ENCODE measurements at places on chromosomes 12 and 14.

GRCh38 chr14:24160499-24160849 is 591 bp upstream of the IRF9 start:
- no peak for DNase-seq

- peak; percentile 44 for DNase-seq
Observed at GRCh38 chr14:32078023-32078857, 1.1 kb downstream of the ARHGAP5 start.

GRCh38 chr12:101733166-101733565 is 6.1 kb downstream of the SYCP3 start:
- DNase-seq: no peak

DNA sequence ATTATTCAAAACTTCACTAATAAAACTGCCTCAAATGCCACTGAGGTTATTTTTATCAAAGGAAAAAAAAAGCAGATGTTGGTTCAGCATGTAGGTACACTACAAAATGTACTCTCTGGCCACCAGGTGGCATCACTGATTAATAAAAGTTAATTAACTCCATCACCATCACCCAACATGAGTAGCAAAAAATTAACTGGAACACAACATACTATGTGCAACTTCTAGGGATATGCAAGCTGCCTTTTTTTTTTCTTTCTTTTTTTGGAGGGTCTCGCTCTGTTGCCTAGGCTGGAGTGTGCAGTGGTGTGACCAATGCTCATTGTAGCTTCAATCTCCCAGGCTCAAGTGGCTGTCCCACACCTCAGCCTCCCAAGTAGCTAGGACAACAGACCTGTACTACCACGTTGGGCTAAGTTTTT is 43.8 kb upstream of the NR2C1 start:
- DNase-seq: peak; percentile 53

DNA sequence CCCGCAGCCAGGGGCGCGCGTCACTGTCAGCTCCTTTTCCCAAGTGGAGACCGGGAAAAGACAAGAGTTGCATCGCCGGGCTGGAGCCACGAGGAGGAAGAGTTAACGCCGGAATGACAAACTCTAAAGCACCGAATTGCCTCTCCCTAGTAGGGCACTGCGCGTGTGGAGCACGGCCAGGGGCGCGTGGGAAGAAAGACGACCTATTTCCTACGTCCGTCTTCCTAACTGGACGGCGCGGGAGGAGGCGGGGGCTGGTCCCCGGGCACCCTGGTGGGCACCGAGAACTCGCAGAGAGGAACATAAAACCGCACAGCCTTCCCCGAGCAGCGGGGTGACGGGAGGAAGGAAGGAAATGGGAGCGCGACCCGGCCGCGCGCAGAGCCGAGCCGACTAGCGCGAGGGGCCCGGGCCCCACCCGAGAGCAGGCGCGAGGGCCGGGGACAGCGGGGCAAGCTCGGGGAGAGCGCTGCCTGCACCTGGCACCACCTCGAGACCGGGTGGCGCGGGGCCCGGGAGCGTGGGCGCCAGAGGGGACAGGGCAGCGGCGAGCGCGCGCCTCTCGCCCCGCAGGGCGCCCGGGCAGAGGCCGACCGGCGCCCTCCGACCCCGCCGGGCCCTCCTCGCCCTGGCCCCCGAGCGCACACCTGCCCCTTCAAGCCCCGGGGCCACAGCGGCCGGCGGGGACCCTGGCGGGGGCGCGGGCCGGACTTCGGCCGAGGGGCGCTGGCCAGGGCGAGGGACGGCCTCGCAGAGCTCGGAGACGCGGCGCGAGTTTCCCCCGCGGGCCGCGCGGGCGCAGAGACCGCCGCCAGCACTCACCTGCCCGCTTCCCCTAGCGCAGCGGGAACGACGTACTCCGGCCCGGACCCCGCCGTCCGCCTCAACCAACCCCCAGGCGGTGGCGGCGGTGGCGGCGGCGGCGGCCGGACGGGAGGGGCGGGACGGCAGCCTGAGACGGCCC is at the start of gene SETD3:
SETD3 (minus strand) TSS at position 954 of the 964 bp plus-strand sequence. CDS start 15,054 bp downstream, outside the sequence.
- DNase-seq: no peak

GRCh38 chr12:52952076-52952801 is 3.3 kb downstream of the KRT18 start:
- no peak for DNase-seq

DNA sequence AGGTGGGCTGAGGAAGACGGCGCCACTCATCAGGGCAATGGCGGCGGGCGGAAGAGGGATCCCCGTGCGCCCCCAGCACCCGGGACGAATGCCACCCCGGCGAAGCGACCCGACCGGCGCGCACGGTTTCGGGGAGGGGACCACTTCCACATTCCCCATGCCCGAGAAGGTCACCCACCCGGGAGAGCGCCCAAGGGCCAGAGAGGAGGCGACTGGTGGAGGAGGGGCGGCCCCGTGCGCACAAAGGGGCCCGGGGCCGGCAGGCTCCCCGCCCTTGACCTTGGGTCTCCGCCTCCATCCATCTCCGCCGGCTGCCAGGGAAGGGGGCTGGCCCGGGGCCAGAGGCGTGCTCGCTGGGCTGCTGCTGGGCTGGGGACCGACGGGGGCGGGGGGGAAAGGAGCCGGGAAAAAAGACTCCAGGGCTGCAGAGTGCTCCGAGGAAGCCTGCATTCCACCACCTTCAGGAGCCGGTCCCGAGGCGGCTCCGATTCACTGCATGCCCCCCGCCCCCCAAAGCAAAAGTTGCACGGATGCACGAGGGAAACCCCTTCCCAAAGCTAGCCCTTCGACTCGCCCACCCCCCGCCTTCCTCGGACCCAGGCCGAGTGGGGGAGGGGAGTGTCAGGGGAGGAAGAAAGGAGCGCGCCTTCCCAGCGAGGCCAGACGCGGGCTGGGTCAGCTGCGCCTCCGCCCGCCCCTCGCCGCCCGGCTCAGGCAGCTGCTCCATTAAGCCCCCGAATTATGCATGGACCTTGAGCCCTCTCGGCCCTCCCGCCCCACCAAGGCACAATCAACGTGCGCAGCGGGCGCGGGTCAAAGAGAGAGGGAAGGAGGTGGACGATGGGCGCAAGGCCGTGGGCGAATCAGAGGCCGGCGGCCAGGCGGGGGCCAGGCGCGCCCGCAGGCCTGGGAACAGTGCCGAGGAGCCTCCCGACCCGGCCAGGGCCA is 26.2 kb downstream of the BCL11B start:
- no peak for DNase-seq

GRCh38 chr14:90659156-90659555 is 157.1 kb downstream of the TTC7B start:
- no peak for DNase-seq

GRCh38 chr12:76255281-76255680 is 92.9 kb downstream of the BBS10 start:
- DNase-seq: no peak

DNA sequence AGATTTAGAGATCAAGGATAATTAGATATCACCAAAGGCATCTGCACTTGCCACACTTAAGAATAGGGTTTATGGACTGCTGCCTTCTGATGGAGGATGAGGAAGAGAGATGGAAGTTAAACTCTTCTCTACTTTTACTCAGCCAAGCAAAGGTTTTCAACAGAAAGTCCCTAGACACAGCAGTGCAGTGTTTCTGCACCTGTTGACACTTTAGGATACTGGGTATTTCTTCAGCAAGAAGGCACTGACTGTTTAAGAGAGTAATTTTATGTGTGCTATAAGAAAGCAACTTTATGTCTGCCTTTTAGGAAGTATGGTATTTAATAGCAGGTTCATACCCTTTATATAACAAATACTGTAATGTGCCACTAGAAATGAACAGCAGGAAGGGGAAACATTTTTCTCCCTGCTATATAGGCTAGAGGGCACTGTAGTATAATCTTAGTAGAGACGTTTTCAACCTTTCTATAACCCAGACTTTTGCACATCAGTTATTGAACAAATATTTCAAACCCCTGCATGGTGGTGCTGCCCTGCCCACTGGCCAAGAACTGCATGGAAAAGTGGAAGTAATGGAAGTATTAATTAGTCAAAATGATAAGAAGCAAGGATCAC is 225.0 kb upstream of the GRIP1 start:
- no peak for DNase-seq

DNA sequence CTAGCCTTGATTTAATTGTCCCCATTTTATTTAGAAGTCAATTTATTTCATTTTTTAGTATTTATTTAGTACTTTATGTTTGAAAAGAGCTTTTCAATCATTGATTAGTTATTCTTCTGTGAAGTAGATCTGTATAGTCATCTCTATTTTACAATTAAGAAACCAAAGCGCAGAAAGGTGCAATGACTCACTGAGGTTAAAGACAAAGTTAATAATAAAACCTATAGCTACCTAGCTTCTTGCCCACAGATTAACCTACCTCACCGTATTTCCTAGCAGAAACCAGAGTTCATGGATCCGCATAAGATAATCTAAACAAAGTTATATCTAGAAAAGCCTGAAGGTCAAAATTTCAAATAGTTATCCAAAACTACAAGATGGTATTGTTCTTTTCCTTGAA is 176.4 kb downstream of the GRIN2B start:
- DNase-seq: no peak

GRCh38 chr14:101727611-101728366 is 33.7 kb upstream of the PPP2R5C start:
- no peak for DNase-seq

DNA sequence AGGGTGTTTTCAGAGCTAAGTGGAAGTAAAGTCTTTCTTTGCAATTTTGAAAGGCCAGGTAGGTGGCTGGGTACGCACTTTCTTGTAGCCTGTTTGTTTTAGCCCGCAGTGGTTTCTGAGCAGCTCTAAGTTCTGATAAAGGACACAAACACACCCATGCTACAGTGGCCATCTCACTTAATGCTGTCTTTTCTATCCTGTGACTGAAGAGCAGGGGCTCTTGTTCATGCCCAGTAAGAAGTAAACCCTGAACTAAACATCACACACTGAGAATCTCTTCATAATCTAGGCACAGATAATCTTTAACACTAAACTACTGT is 427.2 kb downstream of the RAD51B start:
- no peak for DNase-seq

DNA sequence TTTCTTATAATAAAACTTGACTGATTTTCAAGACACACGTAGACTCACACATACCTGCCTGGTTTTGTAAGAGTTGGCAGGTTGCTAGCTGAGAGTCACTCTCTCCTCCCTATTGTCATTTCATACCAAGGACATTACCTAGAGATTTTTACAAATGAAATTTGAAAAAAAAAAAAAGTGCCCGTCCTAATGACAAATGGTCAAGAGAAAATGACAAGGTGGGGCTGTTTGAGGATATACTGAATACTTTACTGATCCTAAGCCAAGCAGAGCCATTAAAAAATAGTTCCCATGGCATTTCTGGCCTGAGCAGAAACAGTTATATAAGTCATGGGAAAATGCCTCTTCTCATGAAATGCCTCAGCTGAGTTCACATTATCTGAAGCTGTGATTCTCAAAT is 150.2 kb downstream of the DYRK2 start:
- DNase-seq: no peak

DNA sequence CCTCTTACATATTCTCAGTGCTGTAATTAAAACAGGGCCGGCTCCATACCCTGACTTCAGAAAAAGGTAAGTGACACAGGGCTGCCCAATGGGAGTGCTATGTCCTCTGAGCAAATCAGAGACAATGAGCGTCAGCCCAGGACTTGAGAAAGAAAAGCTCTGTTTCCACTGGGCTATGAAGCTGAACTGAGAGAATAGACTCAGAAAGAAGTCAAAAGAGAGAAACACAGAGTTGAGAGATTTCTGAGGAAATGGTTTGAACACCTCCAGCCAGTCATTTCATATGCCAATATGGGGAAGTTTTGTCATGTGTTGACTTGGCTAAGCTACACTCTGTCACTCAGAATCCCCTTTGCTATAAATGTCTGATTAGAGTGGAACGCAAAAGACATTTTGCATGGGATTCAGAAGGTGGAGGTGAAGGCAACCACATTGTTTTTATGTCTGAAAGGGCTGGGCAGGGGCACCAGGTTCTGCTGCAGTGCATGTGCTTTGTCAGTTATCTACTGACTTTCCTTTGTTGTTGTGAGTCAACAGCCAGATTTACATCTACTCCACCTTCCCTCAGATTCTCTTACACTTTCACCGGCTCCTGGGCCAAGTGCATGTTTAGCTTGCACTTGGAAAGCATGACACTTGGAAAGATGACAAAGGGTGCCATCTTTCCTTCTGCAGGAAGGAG is 313.3 kb downstream of the DUSP6 start:
- DNase-seq: no peak

DNA sequence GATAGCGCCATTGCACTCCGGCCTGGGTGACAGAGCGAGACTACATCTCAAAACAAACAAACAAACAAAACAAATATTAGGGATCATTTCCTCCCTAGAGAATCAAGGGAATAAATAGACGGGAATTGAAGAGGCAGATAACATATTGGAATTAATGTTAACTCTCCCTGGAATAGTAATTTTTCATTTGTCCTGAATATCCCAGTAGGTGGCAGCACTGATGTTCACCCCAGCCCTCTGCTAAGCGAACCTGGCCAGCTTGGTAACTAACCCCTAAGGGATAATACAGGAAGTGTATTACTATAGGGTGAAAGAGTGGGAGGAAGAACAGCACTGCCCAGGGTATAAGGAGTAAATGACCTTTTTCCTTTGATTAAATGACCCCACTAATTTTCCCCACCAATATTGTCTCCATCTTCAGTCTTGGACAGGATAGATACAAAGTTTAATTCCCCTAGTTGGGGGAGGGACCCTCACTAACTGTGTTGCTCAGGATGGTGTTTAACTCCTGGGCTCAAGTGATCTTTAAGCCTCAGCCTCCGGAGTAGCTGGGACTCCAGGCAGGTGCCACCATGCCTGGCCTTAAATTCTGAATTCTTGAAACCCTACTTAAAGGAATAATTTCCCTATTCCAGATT is 40.5 kb downstream of the SLC2A14 start:
- peak; percentile 9 for DNase-seq

DNA sequence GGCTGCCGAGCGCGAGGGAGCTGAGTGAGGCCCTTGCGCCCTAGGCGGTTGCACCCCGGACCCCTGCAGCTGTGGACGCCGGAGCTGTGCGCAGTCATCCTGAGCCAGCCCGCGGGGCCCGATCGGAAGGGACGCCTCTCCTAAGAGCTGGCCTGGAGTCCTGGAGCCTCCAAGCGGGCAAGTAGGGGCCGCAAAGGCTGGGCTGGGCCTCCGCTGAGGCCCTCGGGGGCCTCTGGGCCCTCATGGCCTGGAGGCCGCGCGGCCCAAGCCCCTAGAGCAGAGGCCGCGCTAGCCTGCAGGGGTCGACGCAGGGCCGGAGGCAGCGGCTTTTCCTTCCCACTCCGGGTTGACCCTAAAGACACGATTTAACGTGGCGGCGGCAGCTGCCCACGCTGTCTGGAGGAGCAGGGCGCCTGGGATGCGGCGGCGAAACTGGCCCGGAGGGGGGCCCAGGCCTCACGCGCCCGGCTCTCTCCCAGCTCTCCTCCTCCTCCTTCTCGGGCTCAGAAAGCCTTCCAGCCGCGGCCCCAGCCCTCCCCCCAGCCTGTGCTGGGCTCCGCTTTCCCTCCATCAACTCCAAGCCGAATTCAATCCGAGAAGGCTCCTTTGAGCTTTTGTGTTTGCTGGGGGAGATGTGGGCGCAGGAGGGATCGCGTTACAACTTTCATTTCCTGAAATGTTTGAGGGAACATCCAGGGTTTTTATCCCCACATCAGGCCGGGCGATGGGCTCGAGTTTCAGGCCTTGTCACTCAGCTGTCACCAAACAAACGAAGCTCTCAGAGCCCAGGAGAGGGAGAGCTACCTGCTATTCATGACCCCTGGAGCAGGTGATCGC is 11.6 kb downstream of the SIX1 start:
- no peak for DNase-seq

- DNase-seq: no peak
Observed at GRCh38 chr14:75558440-75558839, 20.0 kb upstream of the FLVCR2 start.

GRCh38 chr12:126741536-126742240 is 1525.3 kb upstream of the TMEM132C start:
- DNase-seq: no peak

GRCh38 chr14:69017706-69018105 is 38.6 kb upstream of the ACTN1 start:
- no peak for DNase-seq

All from NCI-H1436 (cell line).